ENCODE measurements at places on chromosomes 1 and 21.
A peak's percentile ranks its signal among the peaks of the same experiment; 100 is the strongest.

- DNase-seq, result no peak
Measured at GRCh38 chr1:110477445-110477957, 26.6 kb downstream of the PROK1 start.

- DNase-seq, result no peak
Measured at GRCh38 chr1:202615501-202616354, 94.5 kb downstream of the SYT2 start.

DNA sequence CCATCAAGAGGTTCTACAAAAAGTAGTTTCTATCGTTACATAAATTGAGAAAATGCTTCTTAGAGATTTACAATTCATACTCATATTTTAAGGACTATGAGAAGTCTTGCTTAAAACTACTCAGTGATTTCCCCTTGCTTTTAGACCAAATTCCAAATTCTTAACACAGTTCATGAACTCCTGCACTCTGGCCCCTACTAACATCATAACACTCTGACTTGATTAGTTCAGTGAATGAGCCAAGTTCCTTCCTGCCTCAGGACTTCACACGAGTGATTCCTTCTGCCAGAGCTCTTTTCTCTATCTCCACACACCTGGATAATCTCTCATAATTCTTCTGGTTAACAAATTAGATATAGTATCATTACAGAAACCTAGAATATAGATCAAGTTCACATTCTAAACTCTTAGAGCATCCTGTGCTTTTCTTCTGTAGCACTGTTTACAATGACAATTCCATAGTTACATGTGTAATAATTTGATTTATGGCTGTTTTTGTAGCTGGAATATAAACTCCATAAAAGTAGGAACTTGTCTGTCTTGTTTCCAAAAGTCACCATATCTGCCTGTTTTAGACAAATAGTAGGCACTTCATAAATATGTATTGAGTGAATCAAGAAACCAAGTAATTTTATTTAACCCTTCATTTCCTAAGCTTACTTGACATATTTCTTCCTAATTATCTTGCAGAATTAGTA lies 59.9 kb downstream of the NUF2 start:
- no peak for DNase-seq

DNA sequence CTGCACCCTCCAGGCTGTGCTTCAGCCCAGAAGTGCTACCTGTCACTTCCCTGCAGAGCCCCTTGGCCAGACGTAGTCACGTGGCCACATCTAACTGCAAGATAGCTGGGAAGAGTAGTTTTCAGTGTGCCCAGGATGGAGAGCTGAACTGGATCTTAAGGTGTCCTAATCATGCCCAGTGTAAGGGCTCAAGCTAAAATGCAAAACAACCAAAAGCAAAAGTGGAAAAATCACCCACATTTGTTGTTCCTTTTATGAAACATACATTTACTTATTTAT lies 59.4 kb upstream of the ROR1 start:
- no peak for DNase-seq

- DNase-seq, result no peak
Measured at GRCh38 chr1:7187112-7187493, 401.8 kb downstream of the CAMTA1 start.

DNA sequence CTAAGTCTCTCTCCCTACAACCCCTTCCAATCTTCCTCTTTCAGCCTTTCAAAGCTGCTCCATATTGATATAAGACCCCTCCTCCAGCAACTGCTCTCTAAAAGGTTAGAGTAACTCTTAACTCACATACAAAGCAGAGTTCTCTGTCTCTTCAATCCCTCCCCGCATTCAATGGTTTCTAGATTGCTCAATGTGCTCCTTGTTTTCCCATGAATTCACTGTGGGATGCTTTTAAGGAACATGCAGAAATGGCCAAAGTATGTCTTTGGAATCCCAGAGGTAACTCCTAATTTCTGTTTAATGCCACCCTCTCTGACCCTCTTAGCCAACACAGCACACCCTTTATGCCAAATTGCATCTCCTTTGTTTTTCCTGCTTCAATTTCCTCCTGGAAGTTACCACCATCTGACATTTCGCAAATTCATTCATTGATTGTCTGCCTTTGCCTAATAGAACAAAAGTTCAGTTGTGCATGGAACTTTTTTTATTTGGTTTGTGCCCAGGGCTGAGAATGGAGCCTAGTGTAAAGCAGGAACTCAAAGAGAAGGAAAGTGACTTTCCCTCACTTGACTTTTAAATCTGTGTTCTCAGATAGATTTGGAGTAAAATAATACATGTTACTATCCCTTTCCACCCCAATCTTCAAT lies 172.7 kb upstream of the C8B start:
- no peak for DNase-seq

DNA sequence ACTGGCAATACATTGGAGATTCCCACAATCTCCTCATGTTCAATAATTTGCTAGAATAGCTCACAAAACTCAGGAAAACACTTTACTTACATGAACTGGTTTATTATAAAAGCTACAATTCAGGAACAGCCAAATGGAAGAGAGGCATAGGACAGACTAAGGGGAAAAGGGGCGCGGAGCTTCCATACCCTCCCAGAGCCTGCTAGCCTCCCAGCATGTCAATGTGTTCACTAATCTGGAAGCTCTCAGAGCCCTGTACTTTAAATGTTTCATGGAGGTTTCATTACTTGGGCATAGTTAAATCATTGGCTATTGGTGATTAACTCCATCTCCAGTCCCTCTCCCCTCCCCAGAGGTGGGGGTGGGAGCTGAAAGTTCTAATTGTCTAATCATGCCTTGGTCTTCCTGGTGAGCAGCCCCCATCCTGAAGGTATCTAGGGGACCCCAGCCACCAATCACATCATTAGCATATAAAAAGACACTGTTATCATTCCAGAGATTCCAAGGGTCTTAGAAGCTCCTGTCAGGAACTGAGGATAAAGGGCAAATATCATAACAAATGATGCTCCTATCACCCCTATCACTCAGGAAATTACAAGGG lies 10.9 kb upstream of the DMRTB1 start:
- no peak for DNase-seq

DNA sequence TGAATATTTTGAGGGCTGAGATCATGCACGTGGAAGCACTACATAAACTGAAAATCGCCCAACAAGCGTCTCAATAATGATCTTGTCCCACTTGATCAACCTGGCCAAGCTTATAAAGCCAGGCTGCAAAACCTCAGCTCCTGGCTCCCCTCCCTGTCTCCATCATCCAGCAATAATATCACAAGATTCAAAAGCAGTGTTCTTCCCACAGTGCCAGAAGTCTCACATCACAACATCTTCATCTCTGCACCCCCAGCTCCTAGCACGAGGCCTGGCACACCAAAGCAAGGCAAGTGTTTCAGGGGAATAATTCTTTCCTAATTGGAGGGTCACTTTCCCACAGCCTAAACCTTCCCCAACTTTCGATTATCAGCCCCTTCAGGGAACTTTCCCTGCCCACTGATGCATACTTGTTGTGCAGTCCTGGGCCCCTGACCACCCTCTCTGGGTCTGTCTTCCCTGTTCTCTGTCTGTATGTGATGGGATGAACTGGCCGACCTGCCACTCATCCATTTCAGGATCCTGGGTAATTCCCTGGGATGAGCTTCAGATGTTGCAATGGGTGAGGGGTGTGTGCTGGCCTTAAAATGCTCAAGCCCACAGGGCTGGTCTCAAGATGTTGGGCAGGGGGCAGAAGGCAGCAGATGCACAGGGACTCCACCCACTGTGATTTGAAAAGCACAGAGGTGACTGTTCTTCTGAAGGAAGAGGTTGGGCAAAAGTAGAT lies 129.0 kb downstream of the DMRTB1 start:
- DNase-seq, result peak; percentile 20

DNA sequence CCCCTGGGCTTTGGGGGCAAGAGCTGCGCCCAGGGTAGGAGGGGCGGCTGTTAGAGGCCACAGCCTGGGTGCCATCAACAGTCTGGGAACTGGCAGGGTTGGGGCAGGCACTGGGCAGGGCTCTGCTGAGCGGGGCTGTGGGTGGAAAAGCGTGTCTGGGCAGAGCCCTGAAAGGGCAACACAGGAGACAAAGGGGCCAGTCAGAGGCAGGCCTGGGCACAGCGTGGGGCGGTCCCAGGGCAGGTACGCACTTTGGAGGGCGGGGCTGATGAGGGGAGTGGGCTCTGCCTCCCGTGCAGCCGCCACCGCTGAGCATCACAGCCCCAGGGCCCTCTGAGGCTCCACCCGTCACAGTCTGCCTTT lies 13.9 kb downstream of the CELSR2 start:
- DNase-seq, result no peak

GRCh38 chr1:152501704-152502103 lies 8.9 kb upstream of the LCE5A start:
- no peak for DNase-seq

DNA sequence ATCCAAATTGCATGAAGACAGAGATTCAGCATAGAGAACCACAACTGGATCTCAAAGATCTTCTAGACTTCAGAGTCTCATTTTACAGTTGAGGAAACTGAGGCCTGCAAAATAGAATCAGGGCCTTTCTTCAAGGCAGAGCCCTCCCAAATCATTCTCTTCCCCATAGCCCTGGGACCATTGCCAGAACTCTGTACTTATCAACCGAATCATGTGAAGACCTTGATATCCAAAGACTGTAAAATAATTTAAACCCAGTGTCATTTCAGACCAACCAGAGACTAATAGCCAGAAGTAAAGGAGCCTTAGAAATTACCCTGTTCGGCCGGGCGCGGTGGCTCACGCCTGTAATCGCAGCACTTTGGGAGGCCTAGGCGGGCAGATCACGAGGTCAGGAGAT lies 90.1 kb downstream of the DTL start:
- DNase-seq, result no peak

GRCh38 chr1:41791667-41792484 lies 126.8 kb downstream of the HIVEP3 start:
- no peak for DNase-seq

DNA sequence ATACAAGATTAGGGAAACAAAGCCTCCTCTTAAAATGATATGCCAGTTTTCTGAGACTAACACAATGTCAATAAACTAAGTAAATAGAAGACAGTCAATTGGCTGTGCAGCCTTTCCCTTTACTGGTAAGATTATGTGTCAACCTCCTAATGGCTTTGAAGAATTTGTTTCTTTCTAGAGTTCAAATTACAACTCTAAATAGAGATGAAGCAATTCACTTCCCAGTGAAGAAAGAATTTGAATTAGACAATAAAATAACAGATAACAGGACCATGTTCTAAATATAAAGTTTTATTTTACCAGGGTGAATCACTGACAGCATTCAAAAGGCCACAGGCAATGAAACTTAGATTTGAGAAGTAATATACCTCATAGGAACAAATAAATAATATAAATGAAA lies 680.3 kb downstream of the PLA2G4A start:
- no peak for DNase-seq
